ENCODE measurements at places on chromosomes 16 and 17. TPM values are rescaled to one million over a fixed set of nuclear protein-coding genes. Genes with fewer than 3 reads are reported as not detected.

Gene CUEDC1
- 47.6 TPM for total RNA-seq

Gene TBC1D28
- total RNA-seq = not detected

Gene HOXB3
- total RNA-seq = 3.9 TPM

Gene LPO
- total RNA-seq = not detected

Gene ITGAD
- total RNA-seq = not detected

Gene PPL
- total RNA-seq = 1.9 TPM

Gene ZG16
- total RNA-seq = not detected

Gene PTX4
- total RNA-seq = not detected

Gene FOXN1
- total RNA-seq = not detected

Gene SLFN11
- 7.3 TPM for total RNA-seq

Gene TMEM238L
- total RNA-seq = not detected

Gene CNGB1
- 0.07 TPM for total RNA-seq

Gene EXOC3L1
- not detected for total RNA-seq

Gene MAP2K6
- 8.4 TPM for total RNA-seq

Gene STX1B
- total RNA-seq = 1.5 TPM

Gene ENDOV
- 45.6 TPM for total RNA-seq

Gene HOXB4
- total RNA-seq = 0.12 TPM

Gene CLEC19A
- total RNA-seq = 0.08 TPM

Gene TBC1D3B
- total RNA-seq = 2.4 TPM

Gene KCNAB3
- 2.9 TPM for total RNA-seq

Gene ATP1B2
- total RNA-seq = 0.23 TPM

Gene RCVRN
- total RNA-seq = not detected

Gene CES4A
- 2.0 TPM for total RNA-seq

Gene MARVELD3
- total RNA-seq = 0.20 TPM

Gene PCGF2
- total RNA-seq = 62.2 TPM

Gene GPR179
- 0.05 TPM for total RNA-seq

Gene SCIMP
- not detected for total RNA-seq

Gene WFDC1
- not detected for total RNA-seq

Gene C16orf96
- total RNA-seq = not detected

Gene TRPV3
- total RNA-seq = 0.34 TPM

Gene AHSP
- not detected for total RNA-seq

Gene CLEC18C
- total RNA-seq = 0.08 TPM

Gene STXBP4
- 6.9 TPM for total RNA-seq

Gene NPTX1
- total RNA-seq = 115 TPM

Gene ATP2A1
- 4.1 TPM for total RNA-seq

Gene LMF1
- total RNA-seq = 11.2 TPM

Gene OGFOD3
- total RNA-seq = 21.0 TPM

Gene TMC8
- total RNA-seq = 0.29 TPM

Gene GJD3
- total RNA-seq = 0.87 TPM

Gene KRTAP4-6
- not detected for total RNA-seq

Gene SLFN12
- not detected for total RNA-seq

Gene HAS3
- total RNA-seq = 51.4 TPM

Gene TNFRSF17
- not detected for total RNA-seq

Gene SF3B3
- total RNA-seq = 138 TPM

Gene ATAD5
- total RNA-seq = 5.2 TPM

Gene TBC1D3E
- total RNA-seq = not detected

Gene CTRB2
- total RNA-seq = not detected

Gene ABCA8
- 0.30 TPM for total RNA-seq

Gene KCNH6
- not detected for total RNA-seq

Gene USP31
- 11.4 TPM for total RNA-seq

Gene SLC52A1
- total RNA-seq = 0.41 TPM

Gene HES7
- 2.5 TPM for total RNA-seq

Gene RAB11FIP4
- 2.1 TPM for total RNA-seq

Gene GPRC5B
- total RNA-seq = 24.6 TPM

Gene SRCAP
- total RNA-seq = 28.4 TPM

Gene HOXB7
- 31.1 TPM for total RNA-seq

Gene SLC5A11
- total RNA-seq = 0.40 TPM

Gene VPS9D1
- total RNA-seq = 2.3 TPM

Gene KIAA0513
- 1.5 TPM for total RNA-seq

Measured in A549 treated with RU486 at 1 μM for 4 hours (cell line).